Fibroblast of lung (primary cell): ENCODE measurements at places on chromosomes 5 and 9. TPM values are rescaled to one million over a fixed set of nuclear protein-coding genes. Genes with fewer than 3 reads are reported as not detected.

PHF24 gene
- under 0.01 and 0.17 TPM in 2 replicates for total RNA-seq

GMCL2 gene
- under 0.01 TPM in 2 replicates for total RNA-seq

SLC1A3 gene
- 3.1 and 3.3 TPM in 2 replicates for total RNA-seq

PRUNE2 gene
- 44.9 and 95.6 TPM in 2 replicates for total RNA-seq

- no peaks in the 10 kb centered on the region for H3K27me3 ChIP-seq
- no peak overlapping the region for H3K4me3 ChIP-seq
- DNase-seq = no peak
- H3K27ac ChIP-seq = no peak overlapping the region
- no peaks in the 10 kb centered on the region for H3K4me1 ChIP-seq
- H3K36me3 ChIP-seq = no peaks in the 10 kb centered on the region
These were observed 27.7 kb upstream of the DAPK1 start for GRCh38 chr9:87469793-87470465.

- no peaks in the 10 kb centered on the region for H3K4me1 ChIP-seq
- peak; percentile 27 for DNase-seq
- no peak overlapping the region for H3K4me3 ChIP-seq
- H3K27me3 ChIP-seq = no peaks in the 10 kb centered on the region
These were observed 48.8 kb downstream of the FANCC start for GRCh38 chr9:95268681-95269080.

DNA sequence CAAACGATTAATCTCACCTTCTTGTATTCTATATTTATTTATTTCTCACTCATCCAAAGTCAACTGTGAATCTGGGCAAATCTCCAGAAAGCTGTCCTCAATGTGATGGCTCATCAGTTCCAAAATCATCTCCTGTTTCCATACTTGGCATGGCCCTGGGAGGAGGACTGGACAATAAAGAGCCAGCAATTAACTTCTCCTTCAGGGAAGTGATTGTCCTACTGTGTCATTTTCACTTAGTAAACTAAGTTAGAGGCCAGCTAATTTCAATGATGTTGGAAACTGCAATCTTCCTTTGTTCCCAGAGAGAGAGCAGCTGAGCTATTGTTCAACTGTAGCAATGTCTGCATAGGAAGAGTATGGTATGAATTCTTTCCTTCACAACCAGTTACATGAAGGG, 17.5 kb downstream of the CDH12 start:
- H3K27ac ChIP-seq = no peak overlapping the region
- H3K4me1 ChIP-seq = no peaks in the 10 kb centered on the region
- H3K36me3 ChIP-seq = no peaks in the 10 kb centered on the region
- no peak for DNase-seq
- no peaks in the 10 kb centered on the region for H3K27me3 ChIP-seq

GRCh38 chr9:2047144-2047671, 32.1 kb downstream of the SMARCA2 start:
- no peaks in the 10 kb centered on the region for H3K4me1 ChIP-seq
- no peaks in the 10 kb centered on the region for H3K27me3 ChIP-seq
- H3K36me3 ChIP-seq = peaks cover 3% of the 10 kb centered on the region
- H3K4me3 ChIP-seq = no peak overlapping the region

GRCh38 chr9:3018691-3019230, 174.9 kb upstream of the PUM3 start:
- H3K4me3 ChIP-seq = no peak overlapping the region
- DNase-seq = no peak
- H3K4me1 ChIP-seq = no peaks in the 10 kb centered on the region
- no peak overlapping the region for H3K27ac ChIP-seq
